Putamen (tissue), 1 donor: ENCODE measurements at places on chromosomes 11 and 22.

GRCh38 chr11:94472916-94473799 is 20.5 kb downstream of the MRE11 start:
- DNase-seq, result no peak

- no peak for DNase-seq
These were observed 339.7 kb upstream of the B3GAT1 start for GRCh38 chr11:134751766-134752165.

- no peak for DNase-seq
These were observed 30.5 kb downstream of the LRRC10B start for GRCh38 chr11:61539006-61539405.

DNA sequence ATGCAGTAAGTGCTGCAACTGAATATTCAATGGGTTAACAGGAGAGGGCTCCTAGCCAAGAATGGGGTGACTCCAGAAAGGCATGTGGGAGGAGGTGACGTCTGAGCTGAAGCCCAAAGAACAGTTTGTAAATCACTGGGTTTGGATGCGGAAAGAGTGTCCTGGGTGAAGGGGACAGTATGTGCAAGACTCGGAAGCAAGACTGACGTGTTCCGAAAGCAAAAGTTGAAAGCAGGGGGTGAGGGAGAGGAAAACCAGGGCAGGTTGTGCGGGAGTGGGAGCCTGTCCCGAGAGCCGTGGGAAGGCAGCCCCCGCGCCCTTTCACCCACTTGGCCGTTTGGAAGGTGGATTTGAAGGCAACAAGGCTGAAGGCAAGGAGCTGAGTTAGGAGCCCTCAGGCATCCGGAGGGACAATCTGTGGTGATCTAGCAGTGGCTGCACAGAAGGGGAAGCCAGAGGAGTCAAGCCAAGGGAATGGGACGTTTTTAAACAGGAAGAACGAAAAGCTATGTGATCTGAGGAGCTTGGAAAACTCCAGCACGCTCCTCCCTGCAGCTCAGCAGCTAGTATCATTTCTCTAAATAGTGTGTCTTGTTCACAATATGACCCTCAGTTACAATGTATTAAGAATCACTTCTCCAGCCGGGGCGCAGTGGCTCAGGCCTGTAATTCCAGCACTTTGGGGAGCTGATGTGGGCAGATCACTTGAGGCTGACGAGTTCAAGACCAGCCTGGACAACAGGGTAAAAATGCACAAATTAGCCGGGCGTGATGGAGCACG is 7.7 kb downstream of the SLC25A18 start:
- peak; percentile 86 for DNase-seq

- peak; percentile 89 for DNase-seq
These were observed 5.9 kb downstream of the TAB1 start for GRCh38 chr22:39405346-39406085.

DNA sequence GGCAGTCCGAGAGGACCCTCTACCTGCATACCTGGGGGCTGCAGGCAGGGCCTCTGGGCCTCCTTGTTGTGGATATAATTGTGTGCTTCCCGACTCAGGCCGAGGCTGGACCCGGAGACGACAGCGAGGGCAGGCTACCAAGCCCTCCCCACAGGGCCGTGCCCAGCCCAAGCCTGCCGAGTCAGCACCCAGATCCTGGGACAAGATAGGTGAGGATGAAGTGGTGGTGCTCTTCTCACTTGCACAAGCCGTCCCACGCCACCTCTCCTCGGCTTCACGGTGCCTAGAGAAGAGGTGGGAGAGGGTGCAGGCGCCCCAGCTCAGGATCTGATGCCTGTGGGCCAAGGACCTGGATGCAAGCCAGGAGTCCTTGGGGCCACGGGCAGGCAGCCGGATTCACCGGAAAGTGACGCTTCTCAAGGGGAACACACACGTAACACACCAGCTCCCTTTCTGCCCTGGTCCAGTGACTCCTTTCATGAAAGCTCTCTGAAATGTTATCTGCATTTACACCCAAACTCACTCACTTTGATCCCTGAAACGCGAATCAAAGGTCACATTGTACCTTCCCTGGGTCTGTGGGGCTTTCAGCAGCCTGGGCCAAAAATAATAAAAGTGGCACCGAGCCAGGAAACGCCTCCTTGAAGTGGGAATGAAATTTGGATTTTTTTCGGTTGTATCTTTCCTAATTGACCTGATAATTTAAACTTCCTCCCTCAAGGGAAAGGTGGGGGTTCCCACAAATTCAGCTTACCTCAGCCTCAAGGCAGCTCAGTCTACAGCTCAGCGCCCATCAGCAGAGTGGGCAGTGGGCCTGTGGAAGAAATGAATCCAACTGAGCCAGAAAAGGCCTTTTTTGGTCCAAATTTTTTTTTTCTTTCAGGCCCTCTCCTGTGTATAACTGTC is 1.1 kb upstream of the GNB1L start:
- peak; percentile 30 for DNase-seq

- no peak for DNase-seq
These were observed 3.6 kb downstream of the AHNAK start for GRCh38 chr11:62542750-62543567.
